Left colon (tissue), 2 donors: ENCODE measurements at places on chromosomes 2 and 18. TPM values are rescaled to one million over a fixed set of nuclear protein-coding genes. Genes with fewer than 3 reads are reported as not detected.

- no peak for DNase-seq
These were observed 56.3 kb upstream of the MAPRE3 start for GRCh38 chr2:26913999-26914658.

DNA sequence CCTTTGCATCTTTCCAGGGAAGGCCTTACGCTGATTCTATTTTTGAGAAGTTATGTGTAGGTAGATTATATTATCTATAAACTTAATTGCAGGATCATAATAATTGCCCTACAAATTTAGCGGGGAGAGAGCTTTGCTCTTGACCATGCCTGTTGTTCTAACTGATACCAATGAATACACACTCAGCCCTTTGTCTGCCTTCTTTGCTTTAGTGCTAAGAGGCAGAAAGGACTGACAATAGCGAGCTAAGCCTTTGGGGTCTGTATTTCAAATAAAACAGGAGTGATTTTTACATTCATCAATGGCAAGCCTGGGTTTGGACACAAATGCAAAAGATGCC, 115.3 kb upstream of the STON1 start:
- DNase-seq, result no peak

Gene FBXO36
- total RNA-seq, result 2.3 TPM

- no peak for DNase-seq
These were observed 507.4 kb upstream of the MYT1L start for GRCh38 chr2:2838548-2838845.

DNA sequence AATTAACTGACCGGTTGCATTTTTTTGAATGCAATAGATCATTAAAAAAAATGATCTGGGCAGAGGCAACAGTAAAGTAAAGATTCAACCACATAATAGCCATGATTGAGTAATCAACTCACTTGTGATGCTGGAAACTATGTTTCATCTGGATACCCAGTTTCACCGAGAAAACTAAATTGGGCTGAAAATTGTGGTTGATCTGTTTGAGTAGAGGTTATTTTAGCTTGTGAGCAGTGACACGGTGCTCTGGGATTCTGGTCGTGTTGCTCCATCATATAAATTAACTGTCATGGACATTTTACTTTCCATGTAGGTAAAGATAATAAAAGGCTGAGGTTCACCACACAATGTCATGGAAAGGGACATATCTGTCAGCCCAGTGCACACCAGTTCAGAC, 58.7 kb downstream of the CD226 start:
- no peak for DNase-seq

- DNase-seq, result no peak
These were observed 37.2 kb upstream of the ID2 start for GRCh38 chr2:8644605-8645175.

DNA sequence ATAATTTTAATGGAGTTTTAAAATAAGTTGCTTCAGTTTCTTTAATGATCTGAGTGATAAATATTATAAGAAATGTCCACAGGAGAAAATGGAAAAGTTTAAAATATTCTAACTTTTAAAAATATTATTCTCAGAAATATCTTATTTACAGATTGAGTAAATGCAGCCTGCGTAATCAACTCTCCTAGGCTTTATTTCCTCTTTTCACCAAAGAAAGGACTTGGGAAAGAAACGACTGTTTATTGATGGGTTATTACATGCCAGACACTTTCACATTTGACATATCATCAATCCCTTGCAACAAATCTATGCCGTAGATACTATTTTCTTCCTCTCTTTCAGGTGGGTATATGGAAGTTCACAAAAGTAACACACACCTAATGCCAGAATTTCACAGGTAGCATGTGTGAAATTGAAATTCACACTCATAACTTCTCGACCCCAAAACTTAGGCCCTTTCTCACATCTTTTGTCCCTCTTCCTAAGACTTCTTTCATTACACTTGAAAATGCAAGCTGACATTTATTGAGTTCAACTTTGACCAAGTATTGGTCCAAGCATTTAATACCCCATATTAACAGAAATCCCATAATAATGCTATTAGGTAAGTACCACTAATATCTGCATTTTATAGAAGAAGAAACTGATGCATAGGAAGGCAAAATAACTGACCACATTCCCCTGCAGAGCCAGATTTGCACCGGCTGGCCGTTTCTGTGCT, 49.2 kb downstream of the MYOM1 start:
- DNase-seq, result no peak

Gene CCDC68
- 50.9 TPM for total RNA-seq

DNA sequence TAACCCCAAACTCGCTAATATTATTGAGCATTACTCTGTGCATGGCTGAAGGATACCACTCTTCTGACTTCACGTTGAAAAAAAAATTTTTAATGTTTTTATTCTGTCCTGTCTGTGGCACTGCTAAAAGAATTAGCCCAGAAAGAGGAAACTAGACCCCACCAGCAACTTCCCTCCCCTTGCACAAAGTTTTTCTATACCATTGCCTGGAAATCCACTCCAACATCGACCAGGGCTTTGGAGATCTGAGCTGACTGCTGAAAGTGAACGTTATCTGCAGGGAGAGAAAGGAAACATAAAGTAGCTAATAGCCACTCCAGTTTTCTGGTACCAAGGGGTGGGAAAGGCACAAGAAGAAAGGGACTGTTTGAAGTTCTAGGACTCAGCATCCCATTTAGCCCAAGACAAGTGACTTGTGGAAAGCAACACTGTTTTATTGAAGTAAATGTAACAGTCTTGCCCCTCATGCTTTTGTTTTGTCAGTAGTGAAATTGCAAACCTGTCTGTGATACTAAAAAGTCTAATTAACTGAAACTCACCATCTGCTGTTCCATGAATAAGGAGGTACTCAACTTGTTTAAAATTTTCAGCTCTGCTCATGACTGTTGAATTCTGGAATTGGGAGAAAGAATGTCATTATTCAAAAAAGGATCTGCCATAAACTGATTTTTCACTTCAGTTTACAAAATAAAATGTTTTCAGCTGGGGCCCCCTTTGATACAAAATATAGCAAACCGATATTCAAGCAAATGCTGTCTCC, 79.1 kb downstream of the DPP4 start:
- DNase-seq, result no peak

- DNase-seq, result no peak
These were observed 157.1 kb downstream of the GALNT14 start for GRCh38 chr2:30981096-30981495.

Gene IL1F10
- total RNA-seq, result not detected

Gene HNMT
- total RNA-seq, result 74.0 TPM

GRCh38 chr2:234500394-234501006, 3.6 kb upstream of the ARL4C start:
- DNase-seq, result peak; percentile 75

GRCh38 chr2:172113617-172114016, 10.9 kb upstream of the DLX2 start:
- DNase-seq, result no peak

DNA sequence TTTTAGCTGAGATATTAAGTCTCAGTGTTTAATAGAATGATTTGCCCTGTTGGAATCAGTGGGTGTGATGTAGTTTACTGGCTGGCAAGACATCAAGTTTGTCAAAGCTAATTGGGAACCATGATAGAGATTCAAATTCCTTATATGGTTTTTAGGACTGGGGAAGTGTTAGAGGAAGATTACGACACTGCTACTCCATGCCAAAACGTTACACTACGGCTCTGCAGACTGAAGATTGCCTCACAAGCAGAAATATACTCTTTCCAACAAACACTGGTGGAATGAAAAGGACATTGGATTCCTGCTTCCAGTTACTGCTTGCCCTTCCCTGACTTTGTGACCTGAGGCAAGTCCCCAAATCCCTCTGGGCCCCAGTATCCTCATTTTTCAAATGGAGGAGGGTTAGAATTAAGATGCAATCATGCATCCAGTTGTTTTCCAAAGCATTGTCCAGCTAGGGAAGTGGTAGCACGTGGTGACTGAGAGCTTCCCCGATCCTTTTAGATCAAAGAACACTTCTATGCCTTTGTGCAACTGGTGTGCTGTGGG, 147.6 kb downstream of the CDC42EP3 start:
- peak; percentile 46 for DNase-seq

DNA sequence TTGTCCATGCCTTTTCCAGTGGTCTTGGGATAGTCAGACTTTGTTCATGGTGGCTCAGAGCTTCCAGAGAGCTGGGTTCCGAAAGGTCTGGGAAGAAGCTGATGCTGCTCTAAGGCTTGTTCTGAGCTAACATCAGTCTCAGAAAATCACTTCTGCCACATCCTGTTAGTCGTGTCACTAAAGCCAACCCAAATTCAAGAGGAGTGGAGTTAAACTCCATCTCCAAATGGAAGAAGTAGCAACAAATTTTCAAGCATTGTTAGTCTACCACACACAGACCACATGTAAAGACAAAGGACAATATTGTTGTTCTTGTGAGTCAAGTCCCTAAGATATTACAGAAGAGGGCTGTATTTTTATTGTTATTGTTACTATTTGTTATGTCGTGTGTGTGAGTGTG, 77.8 kb downstream of the PID1 start:
- DNase-seq, result no peak

Gene LYG2
- not detected for total RNA-seq

DNA sequence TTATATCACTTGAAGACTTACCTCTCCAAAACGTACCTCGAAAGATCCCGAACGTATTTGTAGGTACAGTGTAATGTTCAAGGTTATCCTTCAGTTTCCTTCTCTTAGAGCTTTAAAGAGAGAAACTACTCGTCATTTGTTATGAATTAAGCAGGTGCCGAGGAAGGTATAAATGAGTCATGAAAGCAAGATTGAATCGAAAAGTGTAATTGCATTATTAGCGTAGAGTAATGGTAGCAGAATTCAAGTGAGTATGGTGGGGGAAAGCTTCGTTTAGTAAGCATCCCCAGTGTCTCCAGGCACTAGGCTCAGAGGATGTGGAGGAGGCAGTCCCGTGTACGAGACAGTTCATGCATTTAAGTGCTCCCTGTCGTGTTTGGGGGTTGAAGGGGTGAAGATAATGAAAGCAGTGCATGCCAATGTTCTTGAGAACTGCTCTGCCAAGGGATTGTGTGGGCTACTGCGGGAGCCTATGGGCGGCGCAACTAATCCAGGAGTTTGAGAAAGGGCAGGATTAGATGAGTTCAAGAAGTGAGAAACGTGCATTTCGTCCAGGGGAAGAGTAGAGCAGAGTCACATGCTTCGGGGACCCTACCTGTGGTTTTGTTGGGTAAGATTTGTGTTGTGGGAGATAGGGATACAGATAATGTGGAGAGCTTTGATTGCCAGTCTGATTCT, 858 bp downstream of the POLR1B start:
- no peak for DNase-seq

GRCh38 chr2:172664766-172665165, 70.9 kb upstream of the RAPGEF4 start:
- no peak for DNase-seq

DNA sequence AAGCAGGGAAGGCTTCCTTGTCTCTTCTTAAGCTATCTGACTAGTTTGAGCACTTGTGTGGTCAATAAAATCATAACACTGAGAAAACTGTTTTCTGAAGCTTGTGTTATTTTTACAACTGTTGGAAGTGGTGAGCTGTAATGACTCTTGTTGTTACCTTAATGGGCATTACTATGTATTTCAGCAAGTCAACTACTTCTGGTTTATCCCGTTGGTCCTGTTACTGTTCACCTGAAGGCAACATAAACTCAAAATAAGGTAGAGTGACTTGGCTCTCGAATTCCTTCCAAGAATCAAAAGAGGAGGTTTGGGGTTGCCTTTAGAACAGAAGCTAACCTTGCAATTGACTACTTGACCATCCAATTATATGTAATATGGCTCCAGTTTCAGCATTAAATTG, 23.2 kb upstream of the FIGN start:
- no peak for DNase-seq

DNA sequence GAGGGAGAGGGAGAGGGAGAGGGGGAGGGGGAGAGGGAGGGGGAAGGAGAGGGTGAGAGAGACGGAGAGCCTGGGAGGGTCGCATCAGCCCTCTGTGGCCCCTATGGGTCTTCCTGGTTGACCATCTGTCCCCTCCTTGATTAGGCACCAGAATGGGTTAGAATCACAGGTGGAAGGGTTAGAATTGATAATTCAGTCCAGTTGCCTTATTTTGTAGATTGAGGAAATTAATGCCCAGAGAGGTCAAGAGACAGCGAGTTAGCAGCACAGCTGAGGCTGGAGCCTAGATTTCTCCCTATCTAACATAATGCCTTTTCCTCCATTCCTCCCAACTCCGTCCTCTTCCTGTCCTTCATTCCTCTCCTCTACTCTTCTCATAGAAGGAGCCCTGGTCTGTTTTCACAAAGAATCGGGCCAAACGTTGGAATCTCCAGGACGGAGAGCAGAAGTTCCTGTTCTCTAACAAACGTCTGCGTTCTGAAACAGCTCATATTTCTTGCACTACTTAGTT, 338 bp upstream of the THUMPD2 start:
- no peak for DNase-seq

- no peak for DNase-seq
These were observed 188.9 kb upstream of the OSR1 start for GRCh38 chr2:19547321-19547720.

- DNase-seq, result no peak
These were observed 3.3 kb upstream of the GPBAR1 start for GRCh38 chr2:218257390-218257981.

Gene AQP12B
- 0.85 TPM for total RNA-seq

DNA sequence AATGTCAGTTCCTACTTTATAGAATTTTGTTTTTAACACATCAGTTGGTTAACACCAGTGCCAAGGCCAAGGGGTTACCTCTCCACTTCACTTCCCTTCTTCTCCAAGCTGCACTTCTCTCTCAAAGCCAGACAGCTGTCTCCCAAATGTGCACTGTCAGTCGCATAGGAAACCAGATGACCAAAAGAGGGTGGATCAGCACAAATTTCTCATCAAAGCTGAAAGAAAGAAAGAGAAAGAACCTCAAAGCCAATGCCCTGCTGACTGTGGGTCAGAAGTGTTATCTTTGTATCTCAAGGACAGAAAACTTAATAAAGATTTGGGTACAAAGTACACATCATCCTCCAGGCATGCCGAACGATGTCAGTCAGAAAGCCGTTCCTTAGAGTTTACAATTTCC, 32.2 kb downstream of the SPATS2L start:
- no peak for DNase-seq

DNA sequence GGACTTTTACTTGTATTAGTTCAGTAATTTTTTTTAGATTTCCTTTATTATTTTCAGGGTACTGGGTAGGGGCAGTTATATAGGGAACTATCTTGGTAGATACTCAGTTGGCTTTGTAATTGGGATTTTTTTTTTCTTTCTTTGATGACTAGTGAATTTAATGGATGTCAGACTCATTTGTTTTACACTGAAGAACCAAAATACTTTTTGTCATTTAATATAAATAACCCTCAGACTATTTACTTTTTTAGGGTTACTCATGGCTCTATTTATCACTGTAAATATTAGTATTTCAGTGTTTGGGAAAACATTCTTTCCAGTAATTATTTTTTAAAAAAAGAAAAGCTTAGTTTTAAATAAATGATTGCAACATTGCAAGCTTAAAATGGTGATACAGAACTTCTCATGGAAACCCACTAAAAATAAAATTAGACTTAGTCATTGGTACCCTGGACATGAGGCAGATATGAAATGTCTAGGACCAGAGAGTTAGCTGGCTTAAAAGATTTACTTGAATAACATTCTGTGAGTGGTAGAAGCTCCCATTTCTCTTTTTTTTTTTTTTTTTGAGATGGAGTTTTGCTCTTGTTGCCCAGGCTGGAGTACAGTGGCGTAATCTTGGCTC, 74.4 kb upstream of the CYP20A1 start:
- no peak for DNase-seq

Gene ST6GAL2
- total RNA-seq, result 1.8 TPM

Gene TRPM8
- total RNA-seq, result not detected

Gene PSMA8
- total RNA-seq, result not detected
